Uterus (tissue), 4 donors: ENCODE measurements at places on chromosomes 3 and 15.

DNA sequence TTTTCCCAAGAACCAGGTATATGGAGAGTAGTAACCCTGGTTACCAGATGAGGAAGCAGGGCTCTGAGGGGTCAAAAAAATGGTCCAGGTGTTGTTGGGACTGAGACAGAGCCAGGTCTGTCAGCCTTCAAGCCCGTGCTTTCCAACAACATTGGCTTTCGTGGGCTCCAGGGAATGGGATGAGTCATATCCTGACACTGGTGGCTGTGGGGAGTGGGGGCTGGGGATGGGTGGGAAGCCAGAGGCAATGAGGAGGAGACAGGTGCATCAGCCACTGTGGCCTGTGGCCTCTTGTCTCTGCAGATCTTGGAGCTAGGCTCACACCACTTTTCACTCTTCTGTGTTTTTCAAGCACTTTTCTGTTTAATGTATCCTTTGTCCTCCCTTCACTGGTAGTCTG, 38.2 kb downstream of the CORO2B start:
- DNase-seq, result no peak

DNA sequence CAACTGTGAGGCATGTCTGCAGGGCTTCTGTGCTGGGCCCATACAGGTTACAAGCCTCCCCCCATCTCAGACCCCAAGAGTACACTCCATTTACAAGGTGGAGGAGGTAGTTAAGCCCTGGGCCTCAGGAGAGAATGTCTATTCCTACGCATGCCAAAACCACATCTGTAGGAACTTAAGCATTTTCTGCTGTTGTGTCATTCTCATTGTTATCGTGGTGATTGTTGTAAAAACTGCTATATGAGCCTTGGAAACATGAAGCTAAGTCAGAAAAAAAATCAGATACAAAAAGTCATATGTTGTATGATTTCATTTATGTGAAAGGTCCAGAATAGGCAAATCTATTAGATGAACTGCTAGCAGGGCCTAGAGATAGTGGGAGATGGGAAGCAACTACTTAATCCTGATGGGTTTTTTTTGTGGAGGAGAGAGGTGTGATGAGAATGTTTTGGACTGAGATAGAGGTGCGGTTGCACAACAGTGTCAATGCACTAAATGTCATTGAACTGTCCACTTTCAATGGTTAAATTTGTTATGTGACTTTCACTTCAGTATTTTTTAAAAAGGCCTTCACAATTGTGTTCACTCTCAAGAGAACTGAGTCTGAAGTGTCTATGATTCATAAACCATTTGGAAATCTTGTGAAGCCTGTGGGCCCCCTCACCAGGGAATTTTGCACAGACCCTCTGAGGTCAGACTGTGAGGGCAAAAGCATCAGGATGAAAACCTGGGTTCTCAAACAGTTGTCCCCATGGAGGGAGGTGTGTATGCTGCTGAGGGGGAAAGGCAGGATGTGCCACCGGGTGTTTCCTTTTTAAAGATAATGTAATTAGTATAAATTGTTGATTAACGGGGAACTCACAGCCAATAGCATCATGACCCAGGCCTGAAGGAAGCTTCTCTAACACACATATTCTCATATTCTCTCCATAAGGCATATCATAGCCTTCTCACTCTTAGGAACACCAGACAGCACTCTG, 3.2 kb downstream of the RTP3 start:
- no peak for DNase-seq

DNA sequence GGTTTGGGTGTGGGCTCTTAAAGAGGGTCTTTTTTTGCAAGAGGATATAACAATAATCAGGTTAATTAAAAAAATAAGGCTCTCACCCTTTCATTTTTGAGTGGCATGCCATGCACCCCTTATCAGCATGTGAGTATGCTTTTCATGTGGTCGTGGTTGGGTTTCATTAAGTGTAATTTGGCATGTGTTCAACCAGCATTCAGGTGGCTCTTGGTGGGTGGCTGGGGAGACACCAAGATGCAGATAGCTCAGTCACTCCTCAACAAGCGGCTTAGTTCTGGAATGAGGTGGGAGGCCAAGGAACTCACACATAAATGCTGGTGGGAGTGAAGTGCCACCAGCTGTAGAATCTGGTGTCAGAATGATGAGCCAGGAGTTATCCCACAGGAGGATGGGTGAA, 66.8 kb downstream of the FLNB start:
- no peak for DNase-seq

- no peak for DNase-seq
Observed at GRCh38 chr15:48833526-48834239, 22.8 kb upstream of the CEP152 start.

- DNase-seq, result no peak
Observed at GRCh38 chr15:88898736-88899135, 3.4 kb upstream of the HAPLN3 start.

GRCh38 chr3:184874709-184875644, 63.0 kb downstream of the VPS8 start:
- no peak for DNase-seq

- DNase-seq, result no peak
Observed at GRCh38 chr3:64905906-64906410, 218.2 kb upstream of the ADAMTS9 start.

DNA sequence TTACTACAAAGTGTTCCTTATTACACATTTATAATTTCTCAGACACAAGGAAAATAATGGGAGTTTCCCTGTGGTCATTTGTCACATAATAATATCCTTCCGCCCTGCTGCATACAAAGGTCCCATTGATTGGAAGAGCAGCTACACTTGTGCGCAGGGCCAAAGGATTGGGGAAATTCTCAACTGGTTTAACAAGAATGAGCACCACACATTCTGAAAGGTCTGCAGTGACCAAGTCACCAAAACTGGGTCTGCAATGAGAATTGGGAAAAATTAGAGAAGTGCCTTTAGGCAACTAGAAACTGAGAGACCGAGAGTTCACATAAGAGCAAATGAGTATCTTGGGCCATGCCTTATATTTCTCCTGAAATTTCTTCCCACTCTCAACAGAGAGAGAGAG, 98.2 kb upstream of the NR2F2 start:
- DNase-seq, result no peak
